Midbrain (tissue), 1 donor: ENCODE measurements at places on chromosomes 3 and 15.

GRCh38 chr3:150083655-150084042 lies 113.0 kb upstream of the PFN2 start:
- DNase-seq: no peak

DNA sequence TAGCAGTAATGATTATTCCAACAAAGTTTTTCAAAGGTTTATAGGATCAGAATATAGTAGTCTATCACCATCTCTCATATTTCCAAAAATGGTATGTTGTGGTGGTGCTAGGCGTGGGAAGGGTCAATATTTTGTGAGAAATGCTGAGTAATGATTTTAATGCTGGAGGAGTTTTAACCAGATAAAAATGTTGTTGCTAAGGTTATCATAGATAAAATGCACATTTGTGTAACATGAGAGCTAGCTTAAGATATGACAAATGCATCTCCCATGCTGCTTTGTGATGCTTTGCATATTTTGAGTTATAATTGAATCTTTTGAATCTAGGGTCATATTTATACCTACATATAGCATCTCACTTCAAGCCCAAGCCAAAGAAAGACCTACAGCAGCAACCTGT lies 103.9 kb upstream of the ROBO1 start:
- no peak for DNase-seq

DNA sequence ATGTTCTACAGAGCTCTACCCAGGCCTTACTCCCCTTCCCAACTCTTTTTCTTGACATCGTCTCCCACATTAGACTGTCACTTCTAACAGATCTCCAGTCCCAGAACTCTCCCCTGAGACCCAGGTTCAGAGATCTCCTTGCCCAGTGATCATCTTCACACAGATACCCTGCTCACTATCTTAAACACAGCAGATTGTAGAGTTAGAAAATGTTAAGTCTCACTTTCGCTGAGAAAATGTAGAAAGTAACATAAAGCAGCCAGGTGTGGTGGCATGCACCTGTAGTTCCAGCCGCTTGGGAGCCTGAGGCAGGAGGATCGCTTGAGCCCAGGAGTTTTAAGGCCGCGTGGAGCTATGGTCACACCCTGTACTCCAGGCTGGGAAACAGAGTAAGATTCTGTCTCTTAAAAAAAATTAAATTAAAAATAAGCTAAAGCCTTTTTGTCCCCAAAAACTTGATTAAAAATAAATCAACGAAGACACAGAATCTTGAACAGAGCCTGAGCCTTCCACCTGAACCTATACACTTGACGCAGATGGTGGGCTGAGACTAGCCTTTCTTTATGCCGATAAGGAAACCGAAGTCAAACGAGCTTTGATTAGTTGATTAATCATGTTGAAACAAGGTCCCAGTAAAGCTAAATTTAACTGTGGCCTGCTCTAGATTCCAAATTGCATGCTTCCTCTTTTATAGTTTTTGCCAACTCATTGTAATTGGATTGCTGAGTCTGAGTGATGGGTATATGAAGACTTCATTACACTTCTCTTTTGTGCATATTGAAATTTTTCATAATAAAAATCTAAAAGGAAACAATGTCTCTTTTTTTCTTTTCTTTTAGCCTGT lies 31.3 kb upstream of the BLM start:
- no peak for DNase-seq

DNA sequence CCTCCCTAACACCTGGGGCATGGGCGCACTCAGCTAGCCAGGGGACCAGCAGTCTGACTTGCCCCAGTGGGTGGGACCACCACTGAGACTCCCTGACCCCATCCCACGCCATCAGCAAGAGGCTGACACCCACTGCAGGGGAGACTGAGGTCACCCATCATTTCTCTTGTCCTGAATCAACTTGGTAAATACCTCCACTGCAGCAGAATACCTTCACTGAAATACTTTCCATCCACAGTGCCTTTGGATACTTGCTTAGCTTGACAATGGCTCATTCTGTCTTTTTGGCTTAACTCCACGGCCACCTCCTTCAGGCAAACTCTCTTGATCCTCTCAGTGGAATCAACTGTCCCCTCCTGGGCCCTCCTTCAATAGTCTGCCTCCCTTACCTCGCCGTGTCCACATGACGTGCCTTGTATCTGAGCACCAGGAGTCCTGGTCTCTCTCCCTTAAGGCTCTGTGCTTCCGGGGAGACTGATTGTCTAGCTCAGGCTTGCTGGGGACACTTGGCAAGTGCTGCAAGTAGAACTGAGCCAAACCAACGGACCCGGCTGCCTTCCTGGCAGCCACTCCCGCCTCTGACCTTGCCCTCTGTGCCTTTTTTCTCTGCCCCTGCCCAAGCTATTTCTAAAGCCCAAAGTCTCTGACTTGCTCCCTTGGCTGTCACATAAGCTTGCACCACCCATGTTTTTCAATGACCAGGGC lies 119.1 kb downstream of the ADCY5 start:
- DNase-seq: peak; percentile 32

GRCh38 chr3:52851348-52851747 lies 16.5 kb upstream of the MUSTN1 start:
- DNase-seq: no peak

GRCh38 chr3:59774000-59774399 lies 724.2 kb upstream of the CFAP20DC start:
- DNase-seq: no peak

DNA sequence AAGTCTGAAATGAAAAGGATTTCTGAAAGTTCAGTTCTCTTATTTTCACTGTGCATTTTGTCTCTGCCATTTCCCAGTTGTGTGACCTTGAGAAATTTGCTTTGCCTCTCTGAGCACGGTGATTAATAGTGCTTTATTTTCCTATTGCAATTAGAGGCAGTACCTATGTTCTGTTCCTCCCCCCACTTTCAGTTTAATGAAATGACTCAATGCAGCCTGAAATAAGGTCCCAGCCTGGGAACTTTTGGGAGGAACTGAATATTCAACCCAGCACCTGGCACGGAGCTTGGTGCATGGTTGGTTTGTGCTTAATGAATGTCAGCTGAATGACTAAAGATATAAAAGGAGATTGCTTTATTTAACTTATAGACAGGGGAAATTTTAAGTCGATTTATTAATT lies 352.6 kb downstream of the PDCD6IP start:
- no peak for DNase-seq

DNA sequence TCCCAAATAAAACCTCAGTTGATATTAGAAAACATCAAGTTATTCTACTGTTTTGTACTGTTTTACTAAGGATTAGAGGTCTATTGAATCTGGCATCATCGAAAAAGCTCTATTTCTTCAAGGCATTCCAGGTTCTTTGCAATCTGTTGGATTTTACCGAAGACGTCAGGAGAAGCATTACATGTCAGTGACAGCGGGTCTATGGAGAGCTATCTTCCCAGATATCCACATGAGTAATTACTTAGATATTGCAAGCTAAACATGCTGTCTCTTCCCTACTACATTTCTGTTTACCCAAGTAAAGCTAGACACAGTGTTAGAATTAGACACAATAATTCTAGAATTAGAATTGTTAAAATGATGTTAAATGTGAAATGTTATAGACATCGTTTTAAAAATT lies 10.8 kb upstream of the GOLGA6L2 start:
- DNase-seq: no peak

GRCh38 chr3:141553055-141553454 lies 66.2 kb downstream of the RASA2 start:
- DNase-seq: no peak

- DNase-seq: no peak
Measured at GRCh38 chr3:79810581-79810980, 42.8 kb upstream of the ROBO1 start.

- DNase-seq: no peak
Measured at GRCh38 chr3:15636028-15636709, 34.6 kb downstream of the BTD start.

DNA sequence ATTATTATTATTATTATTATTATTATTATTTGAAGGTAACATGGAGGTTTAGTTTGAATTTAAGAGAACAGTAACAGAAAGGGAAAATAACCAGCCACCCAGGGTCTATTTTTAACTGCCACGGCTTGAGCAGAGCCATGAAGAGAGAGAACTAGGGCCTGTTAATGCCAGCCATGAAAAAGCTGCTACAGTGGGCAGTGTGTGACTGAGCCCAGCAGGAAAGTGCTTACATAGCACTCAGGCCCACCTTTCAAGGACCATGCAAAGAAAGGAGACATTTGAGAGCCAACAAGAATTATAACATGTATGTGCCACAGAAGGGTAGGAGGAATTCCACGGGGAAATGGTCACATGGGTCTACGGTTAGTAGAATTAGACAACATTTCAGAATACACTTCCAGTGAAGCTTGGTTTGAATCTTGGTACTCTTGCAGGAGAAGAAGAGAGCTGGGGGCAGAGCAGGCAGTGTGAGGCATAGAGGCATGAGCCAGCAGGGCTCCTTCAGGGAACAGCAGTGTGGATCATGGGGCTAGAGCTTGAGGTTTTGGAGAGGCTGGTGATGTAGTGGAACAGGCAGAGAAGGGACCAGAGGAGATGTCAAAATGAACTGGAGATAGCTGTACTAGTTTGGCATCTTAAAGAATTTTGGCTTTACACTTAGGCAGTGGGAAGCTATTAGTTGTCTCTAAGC lies 140.7 kb downstream of the CMSS1 start:
- DNase-seq: no peak

DNA sequence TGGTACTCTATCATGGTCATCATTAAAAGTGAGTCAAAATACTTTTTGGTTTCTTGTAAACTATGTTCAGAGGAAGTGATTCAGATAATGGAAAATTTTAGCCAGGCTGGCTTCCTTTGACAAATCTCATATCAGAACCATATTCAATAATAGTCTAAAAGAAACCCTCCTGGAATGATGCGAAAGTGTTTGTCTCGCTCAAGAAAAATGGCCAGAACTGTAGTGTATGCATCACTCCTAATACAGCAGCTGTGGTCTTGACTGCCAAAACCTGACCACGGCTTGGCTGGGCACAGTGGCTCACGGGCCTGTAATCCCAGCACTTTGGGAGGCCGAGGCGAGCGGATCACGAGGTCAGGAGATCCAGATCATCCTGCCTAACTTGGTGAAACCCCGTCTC lies 35.6 kb upstream of the KCNMB2 start:
- DNase-seq: no peak

GRCh38 chr3:55558316-55558715 lies 71.2 kb upstream of the WNT5A start:
- no peak for DNase-seq

- no peak for DNase-seq
Measured at GRCh38 chr15:78149805-78150751, 916 bp downstream of the IDH3A start.

GRCh38 chr15:90072978-90073640 lies 29.2 kb downstream of the IDH2 start:
- no peak for DNase-seq

DNA sequence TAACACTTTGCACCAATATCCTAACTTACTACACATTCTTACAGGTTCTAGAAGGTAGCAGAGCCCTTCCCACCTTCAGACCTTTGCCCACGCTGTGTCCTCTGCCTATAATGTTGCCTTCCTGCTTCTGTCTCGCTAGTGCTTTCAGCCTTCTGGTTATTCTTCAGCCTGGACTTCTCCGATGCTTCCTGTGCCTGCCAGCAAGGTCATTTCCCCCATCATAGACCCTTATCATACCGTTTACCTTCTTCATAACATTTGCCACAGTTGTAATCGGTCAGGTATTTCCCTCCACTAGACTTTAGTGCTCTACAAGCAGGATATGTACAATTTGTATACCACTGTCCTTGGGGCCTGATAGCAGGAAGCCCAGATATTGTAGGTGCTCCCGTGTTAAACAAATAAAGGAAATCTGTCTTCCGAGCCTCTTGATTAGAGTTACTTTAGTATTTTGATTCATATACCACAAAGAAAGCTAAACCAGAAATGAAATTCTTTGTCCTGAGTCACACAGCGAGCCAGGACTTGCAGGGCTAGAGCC lies 35.8 kb upstream of the CMTM7 start:
- no peak for DNase-seq

- no peak for DNase-seq
Measured at GRCh38 chr3:100059472-100059871, 54.8 kb downstream of the FILIP1L start.

DNA sequence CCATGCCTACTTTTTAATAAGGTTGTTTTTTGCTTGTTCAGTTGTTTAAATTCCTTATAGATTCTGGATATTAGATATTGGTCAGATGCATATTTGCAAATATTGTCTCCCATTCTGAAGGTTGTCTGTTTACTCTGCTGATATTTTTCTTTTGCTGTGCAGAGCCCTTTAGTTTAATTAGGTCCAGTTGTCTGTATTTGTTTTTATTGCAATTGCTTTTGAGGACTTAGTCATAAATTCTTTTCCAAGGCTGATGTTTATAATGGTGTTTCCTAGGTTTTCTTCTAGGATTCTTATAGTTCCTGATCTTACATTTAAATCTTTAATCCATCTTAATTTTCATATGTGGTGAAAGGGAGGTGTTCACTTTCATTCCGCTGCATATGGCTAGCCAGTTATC lies 77.4 kb downstream of the PTPRG start:
- DNase-seq: no peak

- DNase-seq: no peak
Measured at GRCh38 chr3:58526515-58526957, 10.5 kb downstream of the ACOX2 start.

DNA sequence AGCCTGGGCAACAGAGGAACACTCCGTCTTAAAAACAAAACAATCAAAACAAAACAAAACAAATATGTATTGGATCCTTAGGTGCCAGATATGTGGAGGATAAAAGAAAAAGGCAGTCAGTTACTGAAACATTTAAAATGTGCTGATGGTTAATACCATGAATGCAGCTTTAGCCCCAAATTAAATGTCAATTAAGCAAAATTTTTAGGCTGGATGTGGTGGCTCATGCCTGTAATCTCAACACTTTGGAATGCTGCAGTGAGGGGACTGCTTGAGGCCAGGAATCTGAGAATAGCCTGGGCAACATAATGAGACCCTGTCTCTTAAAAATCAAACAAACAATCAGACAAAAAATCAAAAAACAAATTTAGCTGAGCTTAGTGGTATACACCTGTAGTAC lies 8.5 kb upstream of the CHMP2B start:
- no peak for DNase-seq

DNA sequence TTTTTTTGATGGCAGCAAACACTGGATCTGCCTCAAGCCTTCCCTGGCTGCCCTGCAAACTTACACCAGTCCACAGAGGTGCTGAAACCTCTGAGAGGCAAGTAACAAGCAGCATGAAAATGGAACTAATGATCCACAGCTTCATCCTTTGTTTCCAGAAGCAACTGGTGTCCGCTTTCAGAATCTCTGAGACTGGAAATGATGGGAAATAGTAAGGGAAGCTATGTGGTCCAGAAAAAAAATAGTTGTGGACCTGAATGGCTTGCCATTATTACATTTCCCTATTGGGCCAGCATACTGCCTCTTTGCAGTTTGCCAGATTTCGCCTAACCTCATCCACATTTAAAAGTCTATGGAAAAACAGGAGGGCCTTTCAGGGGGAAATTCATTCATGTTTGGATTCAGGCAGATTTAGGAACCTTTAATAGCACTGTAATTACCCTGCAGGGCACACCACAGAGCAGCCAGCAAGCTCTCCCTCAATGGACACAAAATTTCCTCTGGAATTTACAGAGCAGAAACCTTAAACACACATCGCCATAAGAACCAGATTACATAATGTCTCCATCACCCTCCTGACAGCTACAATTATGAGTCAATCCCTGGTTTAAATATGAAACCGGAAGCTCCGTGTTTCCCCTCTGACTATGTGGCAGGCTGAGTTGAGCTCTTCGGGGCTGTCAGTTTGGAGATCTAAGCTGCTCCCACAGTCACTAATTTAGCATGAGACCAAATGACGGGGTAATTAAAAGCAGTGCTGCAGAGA lies 134.4 kb downstream of the TMCO5A start:
- DNase-seq: no peak

- DNase-seq: no peak
Measured at GRCh38 chr3:59442046-59442445, 392.2 kb upstream of the CFAP20DC start.

- no peak for DNase-seq
Measured at GRCh38 chr3:54736459-54736858, 191.4 kb downstream of the LRTM1 start.
